ENCODE measurements at places on chromosomes 7 and 10. TPM values are rescaled to one million over a fixed set of nuclear protein-coding genes. Genes with fewer than 3 reads are reported as not detected.
A peak's percentile ranks its signal among the peaks of the same experiment; 100 is the strongest.

The COL28A1 gene
- 1.6 TPM for polyA plus RNA-seq

The LEP gene
- not detected for polyA plus RNA-seq

The PRKAR2B gene
- 12.0 TPM for polyA plus RNA-seq

GRCh38 chr7:46784732-46785131, 797.2 kb downstream of the TNS3 start:
- no peak overlapping the region for H3K4me3 ChIP-seq
- no peaks in the 10 kb centered on the region for H3K27me3 ChIP-seq
- no peak overlapping the region for H3K27ac ChIP-seq
- H3K36me3 ChIP-seq, result no peaks in the 10 kb centered on the region
- no peak for DNase-seq

GRCh38 chr7:6382817-6383216, 64.9 kb downstream of the DAGLB start:
- no peak for DNase-seq
- peaks cover 98% of the 10 kb centered on the region for H3K4me1 ChIP-seq
- H3K4me3 ChIP-seq, result no peak overlapping the region
- H3K27ac ChIP-seq, result peak overlapping the region; percentile 4

The TMEM26 gene
- polyA plus RNA-seq, result under 0.01 TPM

DNA sequence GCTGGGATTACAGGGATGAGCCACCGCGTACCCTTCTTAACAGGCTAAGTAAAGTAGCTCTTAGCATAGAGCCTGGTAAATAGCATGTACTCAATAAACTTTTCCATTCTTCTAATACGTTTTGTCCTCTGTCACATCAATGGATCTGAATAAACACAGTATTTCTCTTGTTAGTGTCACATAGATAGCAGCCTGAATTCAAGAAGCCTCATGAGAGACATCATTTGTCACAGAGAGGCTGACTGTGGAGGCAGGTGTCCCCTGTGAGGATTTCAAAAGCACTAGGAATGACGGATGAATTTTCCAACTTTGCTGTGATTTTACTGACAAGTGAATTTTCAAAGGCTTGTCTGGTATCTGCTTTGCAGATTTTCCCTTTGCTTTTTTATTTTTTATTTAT, 82.6 kb upstream of the CDC14C start:
- no peaks in the 10 kb centered on the region for H3K36me3 ChIP-seq
- H3K4me1 ChIP-seq, result no peaks in the 10 kb centered on the region
- no peak overlapping the region for H3K27ac ChIP-seq
- DNase-seq, result no peak
- H3K27me3 ChIP-seq, result no peaks in the 10 kb centered on the region

DNA sequence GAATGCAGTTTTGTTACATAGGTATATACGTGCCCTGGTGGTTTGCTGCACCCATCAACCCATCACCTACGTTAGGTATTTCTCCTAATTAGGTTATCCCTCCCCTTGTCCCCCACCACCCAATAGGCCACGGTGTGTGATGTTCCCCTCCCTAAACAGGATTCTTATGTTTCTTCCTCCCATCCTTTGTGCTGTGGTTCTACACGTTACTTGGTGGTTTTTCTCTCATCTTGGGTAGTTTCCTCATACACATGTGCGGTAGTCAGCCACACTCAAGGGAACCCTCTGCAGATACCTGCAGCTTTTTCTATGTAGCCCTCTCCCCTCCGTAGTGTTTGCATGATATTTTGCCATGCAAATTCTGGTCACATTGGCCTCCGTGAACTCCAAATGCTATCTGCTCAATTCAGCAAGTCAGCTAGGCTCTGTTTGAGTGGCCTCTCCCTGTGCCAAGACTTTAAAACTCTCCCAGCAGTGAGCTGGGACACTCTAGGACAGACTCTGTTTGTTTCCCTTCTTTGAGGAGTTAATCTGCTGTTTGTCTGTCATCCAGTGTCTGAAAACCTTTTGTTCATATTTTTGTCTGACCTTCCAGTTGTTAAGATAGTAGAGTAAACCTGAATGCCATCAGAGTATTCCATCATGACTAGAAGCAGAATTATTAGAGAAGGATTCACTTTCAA, 41.0 kb downstream of the RABGEF1 start:
- no peak overlapping the region for H3K27ac ChIP-seq
- DNase-seq, result no peak
- no peak overlapping the region for H3K4me3 ChIP-seq
- H3K36me3 ChIP-seq, result peaks cover 3% of the 10 kb centered on the region
- no peaks in the 10 kb centered on the region for H3K27me3 ChIP-seq
